Fibroblast of upper back skin (primary cell): ENCODE measurements at places on chromosomes 1 and 21.

GRCh38 chr1:2173546-2174347 lies 20.8 kb downstream of the FAAP20 start:
- no peak for DNase-seq

- no peak for DNase-seq
Observed at GRCh38 chr1:36389999-36390398, 4.3 kb upstream of the STK40 start.

DNA sequence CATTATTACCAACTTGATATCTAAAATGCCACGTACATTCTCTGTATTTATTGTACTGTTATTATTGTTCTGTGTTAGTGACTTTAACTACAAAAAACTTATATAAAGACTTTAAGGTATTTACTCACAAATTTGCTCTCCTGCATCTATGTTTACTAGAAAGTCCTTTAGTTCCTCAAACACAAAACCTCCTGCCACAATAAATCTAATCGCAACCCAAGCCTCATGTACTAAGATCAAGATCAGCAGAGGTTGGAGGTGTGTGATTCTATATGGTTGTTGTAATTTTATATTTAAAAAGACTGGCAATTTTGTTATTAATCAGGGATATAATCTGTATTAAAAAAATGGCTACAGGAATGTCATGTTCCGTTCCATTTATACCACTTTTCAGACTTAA lies 68.6 kb downstream of the VAV3 start:
- no peak for DNase-seq

- no peak for DNase-seq
Observed at GRCh38 chr1:54110996-54111395, 41.8 kb downstream of the CDCP2 start.

DNA sequence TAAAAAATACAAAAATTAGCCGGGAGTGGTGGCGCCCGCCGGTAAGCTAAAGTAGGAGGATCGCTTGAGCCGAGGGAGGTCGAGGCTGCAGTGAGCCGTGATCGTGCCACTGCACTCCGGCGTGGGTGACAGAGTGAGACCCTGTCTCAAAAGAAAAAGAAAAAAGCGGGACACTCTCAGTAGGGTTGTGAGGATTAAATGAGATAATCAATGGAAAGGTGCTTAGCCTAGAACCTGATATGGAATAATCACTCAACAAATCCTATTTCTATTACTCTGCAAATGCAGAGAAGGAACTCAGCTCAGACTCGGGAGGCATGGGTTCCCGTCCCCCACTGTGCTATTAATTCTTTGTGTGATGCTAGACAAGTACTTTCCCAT lies 529 bp upstream of the LUZP1 start:
- DNase-seq: no peak

GRCh38 chr21:37855647-37856625 lies 60.3 kb downstream of the KCNJ6 start:
- peak; percentile 87 for DNase-seq

DNA sequence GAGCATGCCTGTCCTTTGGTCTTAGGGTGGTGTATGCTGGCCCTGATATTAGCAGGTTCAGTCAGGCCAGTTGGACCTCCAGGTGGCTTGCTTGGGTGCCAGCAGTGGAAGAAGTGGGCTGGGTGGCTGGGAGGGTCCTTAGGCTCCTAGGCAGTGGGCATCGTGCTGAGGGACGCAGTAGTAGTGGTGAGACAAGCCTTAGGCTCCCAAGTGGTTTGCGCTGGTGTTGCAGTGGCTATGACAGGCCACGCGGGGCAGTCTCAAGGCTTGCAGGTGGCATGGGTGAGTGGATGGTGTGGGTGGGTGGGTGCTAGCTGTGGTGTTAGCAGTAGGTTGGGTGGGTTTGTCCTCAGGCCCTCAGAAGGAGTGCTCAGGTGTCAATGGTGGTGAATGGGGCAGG lies 162.3 kb downstream of the FMN2 start:
- no peak for DNase-seq

GRCh38 chr1:100455478-100456072 lies 82.4 kb upstream of the GPR88 start:
- DNase-seq: peak; percentile 14

- DNase-seq: peak; percentile 46
Observed at GRCh38 chr1:156656806-156657740, 15.2 kb downstream of the BCAN start.

DNA sequence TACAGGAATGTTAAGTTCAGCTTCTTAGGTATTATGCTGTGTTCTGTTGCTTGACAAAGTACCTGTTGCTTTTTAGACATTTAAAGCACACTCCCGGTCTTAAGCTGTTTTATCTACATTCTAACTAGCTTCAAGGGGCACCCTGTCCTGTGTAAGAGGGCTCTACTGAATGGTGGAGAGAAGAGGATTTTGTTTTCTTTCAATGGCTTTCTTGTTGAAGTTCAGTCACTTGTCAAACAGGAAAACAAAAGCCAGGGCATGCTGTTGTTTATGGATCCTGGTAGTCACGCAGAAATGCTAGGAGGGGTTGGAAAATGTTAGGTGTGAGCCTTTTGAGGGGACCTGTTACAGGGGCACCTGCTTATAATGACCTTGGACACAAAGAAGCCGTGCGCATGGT lies 30.7 kb downstream of the PGM1 start:
- DNase-seq: no peak

- DNase-seq: no peak
Observed at GRCh38 chr1:30089024-30089430, 634.4 kb downstream of the MATN1 start.

DNA sequence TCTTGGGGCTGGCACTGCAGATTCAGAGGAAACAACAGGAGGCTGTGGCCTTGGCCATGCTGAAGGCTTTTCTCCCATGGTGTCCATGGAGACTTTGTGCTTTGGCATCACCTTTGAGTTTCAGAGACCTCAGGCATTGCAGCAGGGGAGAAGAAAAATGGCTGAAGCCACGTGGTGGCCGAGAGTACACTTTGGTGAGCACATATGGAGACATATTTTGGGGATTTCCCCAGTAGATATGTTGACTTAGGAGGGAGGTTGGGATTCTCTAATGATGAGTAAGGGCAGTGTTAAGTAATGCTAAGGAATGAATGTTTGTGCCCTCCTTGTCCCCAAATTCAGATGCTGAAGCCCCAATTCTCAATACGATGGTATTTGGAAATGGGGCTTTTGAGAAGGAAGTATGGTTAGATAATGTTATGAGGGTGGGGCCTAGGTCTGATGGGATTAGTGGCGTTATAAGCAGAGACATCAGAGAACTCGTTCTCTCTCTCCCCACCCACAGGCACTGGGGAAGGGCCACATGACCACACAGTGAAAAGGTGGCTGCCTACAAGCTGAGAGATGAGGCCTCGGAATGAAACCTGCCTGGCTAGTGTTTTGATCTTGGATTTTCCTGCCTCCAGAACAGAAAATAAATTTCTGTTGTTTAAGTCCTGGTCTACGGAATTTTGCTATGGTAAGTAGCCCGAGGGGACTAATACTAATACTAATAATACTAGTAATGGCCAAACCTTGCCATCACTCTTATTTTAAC lies 98.6 kb downstream of the TBX19 start:
- DNase-seq: no peak

DNA sequence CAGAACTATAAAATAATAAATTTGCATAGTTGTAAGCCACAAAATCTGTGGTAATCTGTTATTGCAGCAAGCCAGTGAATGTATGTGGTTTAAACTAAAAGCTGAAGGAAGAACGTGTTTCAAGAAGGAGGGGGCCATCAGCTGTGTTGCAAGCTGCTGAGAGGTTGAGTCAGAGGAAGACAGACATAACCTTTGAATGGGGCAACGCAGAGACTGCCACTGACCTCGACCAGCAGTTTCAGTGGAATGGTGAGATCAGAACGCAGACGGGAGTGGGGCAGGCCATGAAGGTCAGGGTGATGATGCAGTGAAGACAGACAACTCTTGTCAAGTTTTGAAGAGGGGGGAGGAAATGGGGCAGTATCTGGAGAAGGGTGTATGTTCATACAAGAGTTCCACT lies 23.2 kb upstream of the QSOX1 start:
- DNase-seq: peak; percentile 91

DNA sequence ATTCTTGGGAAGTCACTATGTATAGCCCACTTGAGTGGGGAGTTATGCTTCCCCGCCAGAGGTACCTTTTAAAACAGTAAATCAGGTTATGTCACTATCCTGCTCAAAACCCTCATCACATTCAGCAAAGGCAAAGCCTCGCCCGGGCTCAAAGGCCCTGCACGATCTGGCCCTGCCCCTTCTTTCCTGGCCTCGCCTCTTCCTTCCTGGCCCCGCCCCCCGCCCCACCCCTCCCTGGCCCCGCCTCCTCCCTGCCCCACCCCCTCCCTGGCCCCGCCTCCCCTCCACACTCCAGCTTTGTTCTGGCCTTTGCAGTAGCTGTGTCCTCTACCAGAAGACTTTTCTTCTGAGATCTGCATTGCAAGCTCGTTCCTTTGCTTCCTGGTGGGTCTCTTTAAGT lies 6.6 kb downstream of the LDLRAD2 start:
- DNase-seq: peak; percentile 10

GRCh38 chr1:109639063-109639840 lies 16.6 kb upstream of the GSTM4 start:
- no peak for DNase-seq

DNA sequence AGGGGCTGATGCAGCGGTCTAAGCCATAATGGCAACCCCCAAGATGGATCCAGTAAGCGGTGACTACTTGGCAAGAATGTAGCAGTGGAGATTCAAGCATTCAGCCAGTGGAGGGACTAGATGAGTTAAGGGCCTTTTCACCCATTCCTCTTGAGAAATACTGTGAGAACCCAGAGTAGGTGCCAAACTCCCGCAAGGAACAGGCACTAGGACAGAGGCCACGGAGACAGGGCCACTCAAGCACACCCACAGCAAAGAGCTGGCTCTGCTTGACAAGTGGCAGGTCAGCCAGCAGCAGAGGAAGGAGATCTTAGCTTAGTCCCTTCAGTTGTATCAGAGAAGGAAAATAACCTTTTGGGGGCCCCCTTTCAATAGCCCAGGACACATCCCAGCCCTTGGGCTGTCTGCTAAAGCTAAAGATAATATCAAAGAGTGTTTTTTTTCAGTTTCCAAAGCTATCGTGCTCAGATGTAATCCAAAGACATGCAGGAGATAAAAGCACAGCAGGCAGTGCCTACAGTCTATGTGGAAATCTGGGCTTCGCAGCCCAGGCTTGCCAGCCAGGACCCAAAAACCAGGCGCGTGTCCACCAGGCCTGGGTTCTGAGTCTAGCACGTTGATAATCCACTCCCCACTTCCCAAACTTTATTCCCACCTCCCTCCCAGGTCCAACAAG lies 62.0 kb upstream of the GOLT1A start:
- no peak for DNase-seq

DNA sequence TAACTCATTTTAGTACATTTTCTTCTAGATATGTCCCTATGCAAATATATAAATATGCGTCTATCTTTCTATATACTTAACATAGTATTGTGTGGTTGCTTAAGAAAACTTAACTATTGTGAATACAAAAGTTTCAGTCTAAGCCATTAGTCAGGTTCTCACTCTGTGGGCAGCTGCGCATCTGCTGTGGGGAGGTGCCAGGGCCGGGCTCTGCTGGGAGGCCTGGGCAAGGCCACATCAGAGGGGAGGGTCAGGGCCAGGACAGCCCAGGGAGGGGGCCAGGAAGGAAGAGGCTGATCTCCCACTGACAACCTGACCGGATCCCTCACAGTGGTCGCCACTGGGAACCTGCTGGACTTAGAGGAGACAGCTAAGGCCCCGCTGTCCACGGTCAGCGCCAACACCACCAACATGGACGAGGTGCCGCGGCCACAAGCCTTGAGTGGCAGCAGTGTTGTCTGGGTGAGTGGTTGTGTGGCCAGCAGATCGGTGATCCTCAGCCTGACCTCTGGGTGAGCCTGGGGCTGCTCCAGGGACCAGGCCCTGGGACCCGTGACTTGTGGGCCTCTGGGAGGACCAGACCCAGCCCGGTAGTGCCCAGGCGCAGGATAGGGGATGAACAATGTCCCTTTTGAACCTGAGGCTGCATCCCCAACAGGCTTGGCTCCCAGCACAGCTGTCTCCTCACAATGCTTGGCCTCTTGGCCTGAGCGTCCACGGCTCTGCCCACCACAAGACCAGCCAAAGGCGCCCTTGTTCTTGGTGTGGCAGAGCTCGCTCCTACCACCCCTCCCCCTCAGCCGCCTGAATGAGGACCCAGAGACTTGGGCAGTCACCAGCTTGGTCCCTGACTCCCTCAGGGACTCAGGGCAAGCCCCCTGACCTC lies 20.2 kb downstream of the LDLRAP1 start:
- no peak for DNase-seq

DNA sequence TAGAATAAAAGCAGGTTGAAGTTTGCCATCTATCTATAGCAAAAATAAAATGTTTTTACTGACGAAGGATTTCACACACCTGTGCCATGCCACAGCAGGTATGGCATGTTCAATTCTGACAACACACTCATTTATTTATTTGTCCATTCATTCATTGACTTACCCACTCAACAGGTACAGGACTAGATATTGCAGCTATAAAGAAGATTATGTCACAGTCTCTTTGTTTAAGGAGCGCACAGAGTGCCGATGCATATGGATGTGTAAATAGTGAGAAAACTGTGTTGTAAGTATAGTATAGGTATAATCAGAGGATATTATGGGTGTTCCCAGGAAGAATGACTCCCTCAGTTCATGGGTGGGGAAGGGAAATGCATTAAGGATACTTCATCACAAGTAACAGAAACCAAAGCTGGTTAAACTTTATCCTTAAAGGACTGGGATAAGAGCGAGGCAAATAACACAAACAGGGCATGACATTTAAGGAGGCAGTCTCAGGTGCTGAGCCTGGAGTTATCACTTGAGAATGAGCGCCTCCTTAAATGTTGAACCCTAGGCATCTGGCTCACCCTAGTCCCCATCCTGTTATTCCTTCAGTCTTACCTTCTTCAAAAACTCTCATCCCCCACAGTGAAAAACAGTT lies 7.9 kb upstream of the ZRANB2 start:
- DNase-seq: no peak

GRCh38 chr1:145908653-145909052 lies 1.2 kb downstream of the ITGA10 start:
- peak; percentile 76 for DNase-seq

GRCh38 chr1:35585281-35585680 lies 12.2 kb downstream of the TFAP2E start:
- no peak for DNase-seq

DNA sequence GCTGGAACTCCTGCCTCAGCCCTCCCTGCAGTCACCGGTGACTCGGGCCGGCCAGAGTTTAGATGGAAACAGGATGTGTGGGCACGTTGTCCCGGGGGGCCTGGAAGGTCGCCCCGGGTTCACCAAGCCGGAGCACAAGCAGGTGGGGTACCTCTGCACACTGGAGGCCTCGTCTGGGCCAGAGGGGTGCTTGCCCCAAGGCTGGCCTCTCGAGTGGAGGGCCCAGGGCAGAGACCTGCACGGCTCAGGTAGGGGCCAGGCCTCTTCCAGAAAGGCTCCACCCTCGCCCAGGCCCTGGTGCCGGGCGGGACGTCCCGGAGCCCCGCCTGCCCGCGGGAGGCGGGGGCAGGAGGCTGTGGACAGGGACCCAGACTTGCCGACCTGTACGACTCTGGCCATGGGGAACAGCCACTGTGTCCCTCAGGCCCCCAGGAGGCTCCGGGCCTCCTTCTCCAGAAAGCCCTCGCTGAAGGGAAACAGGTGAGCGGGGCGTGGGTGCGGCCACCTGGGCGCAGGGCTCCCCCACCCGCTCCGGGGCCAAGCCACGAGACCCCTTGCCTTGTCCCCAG lies at the start of gene PLEKHN1:
Gene PLEKHN1 (plus strand): TSS at position 348 of the 569 bp plus-strand sequence. CDS start 50 bp downstream, at position 398.
- peak; percentile 39 for DNase-seq

GRCh38 chr1:30906631-30907441 lies 1.7 kb downstream of the SDC3 start:
- no peak for DNase-seq
